ENCODE measurements at places on chromosomes 7 and 10.

DNA sequence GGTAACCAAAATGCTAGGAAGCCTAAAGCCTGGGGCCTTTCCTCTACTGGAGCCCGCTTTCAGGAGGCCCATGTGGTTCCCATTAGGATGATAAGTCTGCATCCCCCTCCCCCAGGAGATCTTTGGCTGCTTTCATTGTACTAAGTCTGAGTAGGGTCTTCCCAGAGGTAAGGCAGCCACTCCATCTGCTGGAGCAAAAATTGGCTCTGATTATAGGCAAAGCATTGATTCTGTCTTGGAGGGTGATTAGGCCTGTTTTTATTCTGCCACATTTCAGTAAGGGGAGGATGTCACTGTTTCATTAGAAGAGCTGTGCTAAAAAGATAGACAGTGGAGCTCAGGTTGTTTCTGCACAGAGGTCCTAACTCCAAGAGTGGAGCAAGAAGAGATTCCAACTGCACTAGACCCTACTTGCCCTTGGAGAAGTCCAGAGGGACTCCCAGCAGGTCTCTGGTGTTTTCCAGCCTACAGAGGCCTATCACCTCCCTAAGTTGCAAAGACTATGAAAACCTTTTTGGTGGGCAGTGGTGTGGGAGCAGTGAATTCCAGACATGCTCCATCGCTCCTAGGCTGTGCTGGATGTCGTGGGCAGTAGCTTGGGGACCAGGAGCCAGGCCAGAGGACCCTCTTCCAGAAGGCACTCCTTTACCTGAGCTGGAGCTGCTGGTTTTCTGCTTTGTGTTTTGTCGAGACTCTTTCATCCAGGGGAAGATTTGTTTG, 7.1 kb upstream of the HOXA2 start:
- no peak for DNase-seq

DNA sequence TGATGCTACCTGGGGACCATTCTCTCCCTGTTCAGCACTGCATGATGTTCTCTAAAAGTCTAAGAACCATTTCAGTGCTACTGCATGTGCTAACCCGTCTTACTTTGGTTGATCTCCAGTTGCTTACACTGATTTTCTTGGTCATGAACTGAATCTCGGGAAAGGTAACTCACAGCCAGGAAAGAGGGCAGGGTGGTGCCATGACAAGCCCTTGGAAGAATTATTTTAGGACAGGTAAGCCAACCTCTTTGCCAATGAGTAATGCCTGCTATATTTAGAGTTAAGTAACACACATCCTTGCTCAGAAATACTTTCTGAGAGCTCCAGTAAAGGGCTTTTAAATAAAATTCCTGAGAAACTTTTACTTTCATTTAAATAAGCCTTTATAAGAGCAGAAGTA, 126.7 kb downstream of the ARL4A start:
- no peak for DNase-seq

DNA sequence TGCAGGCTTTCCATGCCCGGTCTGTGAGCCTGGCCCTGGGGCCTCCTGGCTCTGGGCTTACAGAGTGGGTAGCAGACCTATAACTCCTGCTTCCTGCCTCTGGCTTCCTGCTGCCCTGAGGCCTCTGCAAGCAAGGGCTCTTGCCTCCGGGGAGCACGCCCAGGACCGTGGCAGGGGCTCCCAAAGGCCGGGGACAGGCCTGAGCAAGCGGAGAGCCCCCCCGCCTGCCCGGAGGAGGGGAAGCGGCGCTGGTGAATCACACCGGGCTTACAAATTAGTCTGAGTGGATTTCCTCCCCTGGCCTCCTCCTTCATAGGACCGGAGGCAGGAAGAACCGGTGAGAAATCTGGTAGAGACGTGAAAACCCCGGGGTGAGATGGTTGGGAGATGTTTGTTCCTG, 1.5 kb upstream of the MYL10 start:
- no peak for DNase-seq

GRCh38 chr7:129778770-129779601, 167.5 kb downstream of the NRF1 start:
- DNase-seq = no peak

- no peak for DNase-seq
These were observed 248.0 kb upstream of the FZD8 start for GRCh38 chr10:35889971-35890675.
